ENCODE measurements at places on chromosomes 1 and 21. TPM values are rescaled to one million over a fixed set of nuclear protein-coding genes. Genes with fewer than 3 reads are reported as not detected.

- DNase-seq: no peak
- H3K4me1 ChIP-seq: peaks cover 49% of the 10 kb centered on the region
- peaks cover 11% of the 10 kb centered on the region for H3K36me3 ChIP-seq
Observed at GRCh38 chr1:198906739-198907422, 268.0 kb downstream of the PTPRC start.

The TNFRSF8 gene
- 0.53 TPM for total RNA-seq

DNA sequence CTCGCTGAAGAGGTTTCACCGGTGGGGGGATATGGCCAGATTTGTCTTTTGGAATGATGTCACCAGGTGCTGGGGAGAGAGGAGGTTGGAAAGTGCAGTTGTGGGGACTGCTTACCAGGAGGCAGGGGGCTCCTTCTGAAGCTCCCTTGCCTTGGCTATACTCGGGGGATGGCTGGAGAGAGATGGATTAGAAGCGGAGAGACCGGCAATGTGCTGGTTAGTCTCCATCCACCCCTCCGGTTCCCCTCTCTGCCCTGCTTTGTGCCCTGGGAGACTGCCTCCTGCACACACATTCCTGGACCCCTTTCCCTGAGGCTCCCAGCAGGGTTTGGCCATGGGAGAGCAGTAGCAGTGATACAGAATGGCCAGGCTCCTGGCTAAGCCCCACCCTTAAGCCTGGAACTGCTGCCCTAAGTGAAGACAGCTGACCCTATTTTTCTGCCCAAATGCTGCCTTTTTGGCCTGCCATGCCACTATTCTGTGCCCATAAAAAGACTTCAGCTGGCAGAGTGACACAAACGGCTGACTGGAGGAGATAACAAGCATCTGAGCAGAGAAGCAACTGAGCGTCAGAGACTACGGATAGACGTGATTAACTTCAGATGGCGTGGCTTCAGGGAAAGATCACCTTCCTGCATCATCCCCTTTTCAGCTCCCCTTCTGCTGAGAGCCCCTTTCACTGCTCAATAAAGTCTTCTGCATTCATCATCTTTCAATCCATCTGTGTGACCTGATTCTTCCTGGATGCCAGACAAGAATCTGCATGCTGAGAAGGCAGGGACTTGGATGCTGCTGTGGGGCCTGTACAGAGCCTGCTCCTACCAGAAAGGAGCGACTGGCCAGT, 14.5 kb upstream of the VPS13D start:
- no peak overlapping the region for H3K27ac ChIP-seq
- DNase-seq: no peak
- peaks cover 26% of the 10 kb centered on the region for H3K27me3 ChIP-seq
- no peak overlapping the region for H3K4me3 ChIP-seq
- no peaks in the 10 kb centered on the region for H3K4me1 ChIP-seq
- no peaks in the 10 kb centered on the region for H3K36me3 ChIP-seq

The OR14K1 gene
- not detected for total RNA-seq

DNA sequence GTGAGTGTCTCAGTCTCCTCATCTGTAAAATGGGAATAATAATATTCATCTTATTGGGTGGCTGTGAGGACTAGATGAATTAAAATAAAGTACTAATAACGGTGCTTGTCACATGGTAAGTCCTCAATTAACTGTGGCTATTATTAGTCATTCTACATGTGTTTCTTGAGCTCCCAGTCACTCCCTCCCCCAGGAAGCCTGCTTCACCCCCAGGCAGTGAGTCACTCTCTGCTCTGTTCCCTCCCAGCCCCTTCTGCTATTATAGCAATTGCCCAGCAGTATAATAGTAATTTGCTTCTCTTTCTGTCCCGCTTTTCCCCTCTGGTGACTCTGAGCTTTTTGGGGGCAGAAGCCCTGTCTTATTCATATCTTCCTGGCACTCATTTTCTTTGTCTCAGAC, 102.0 kb downstream of the BEND5 start:
- no peak for DNase-seq
- no peaks in the 10 kb centered on the region for H3K36me3 ChIP-seq
- no peaks in the 10 kb centered on the region for H3K4me1 ChIP-seq
- peaks cover 48% of the 10 kb centered on the region for H3K27me3 ChIP-seq

DNA sequence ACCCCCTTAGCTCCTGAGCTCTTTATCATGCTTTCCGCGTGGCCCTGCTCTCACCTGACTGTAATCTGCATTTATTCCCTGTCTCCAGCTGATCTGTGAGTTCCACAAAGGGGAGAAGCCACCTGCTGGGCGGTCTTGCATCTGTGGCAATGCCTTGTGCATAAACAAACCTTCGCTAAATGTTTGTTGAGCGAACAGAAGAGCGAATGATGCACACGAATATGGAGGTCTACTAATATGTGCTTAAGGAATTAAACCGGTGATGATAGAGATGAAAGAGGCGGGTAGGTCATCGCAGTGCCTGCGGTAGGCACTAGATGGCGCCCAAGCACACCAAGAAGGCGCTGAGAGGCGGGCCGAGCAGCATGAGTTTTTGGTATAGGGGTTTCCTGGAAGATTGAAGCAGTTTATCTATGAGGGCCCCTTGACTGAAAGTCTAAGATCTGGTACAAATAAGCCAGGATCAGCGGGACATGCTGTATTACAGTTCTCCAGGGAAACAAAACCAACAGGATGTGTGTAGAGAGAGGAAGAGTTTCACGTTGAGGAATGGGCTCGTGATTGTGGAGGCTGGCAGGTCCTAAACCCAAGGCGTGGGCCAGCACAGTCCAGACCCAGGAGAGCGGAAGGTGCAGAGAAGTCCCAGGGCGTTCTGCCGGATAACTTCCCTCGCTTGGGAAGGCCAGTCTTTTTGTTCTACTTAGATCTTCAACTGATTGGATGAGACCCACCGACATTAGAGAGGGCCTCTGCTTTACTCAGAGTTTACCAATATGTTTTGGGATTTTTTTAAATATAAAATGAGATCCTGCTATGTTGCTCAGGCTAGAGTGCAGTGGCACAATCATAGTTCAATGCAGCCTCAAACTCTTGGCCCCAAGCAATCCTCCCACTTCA, 34.7 kb downstream of the TOMM20 start:
- H3K27ac ChIP-seq: no peak overlapping the region
- DNase-seq: peak; percentile 90
- H3K4me3 ChIP-seq: peak overlapping the region; percentile 60

The GPX7 gene
- 62.6 TPM for total RNA-seq

DNA sequence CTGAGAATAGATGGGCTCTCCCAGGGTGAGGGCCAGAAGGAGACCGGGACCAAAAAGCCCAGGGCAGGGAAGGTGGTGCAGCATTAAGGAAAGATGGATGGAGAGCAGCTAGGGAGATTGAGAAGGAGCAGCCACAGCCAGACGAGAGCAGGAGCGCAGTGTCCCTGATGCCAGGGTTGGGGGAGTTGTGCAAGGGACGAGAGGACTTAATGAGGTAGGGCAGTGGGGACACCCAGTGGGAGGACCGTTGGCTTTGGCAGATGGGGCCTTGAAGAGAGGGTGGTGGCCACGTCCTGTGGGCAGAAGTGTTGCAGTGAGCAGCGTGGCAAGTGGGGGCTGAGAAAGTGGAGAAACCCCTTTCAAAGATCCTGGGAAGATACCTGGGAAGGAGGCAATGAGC, 38.0 kb upstream of the KDM4A start:
- peaks cover 2% of the 10 kb centered on the region for H3K4me1 ChIP-seq
- no peaks in the 10 kb centered on the region for H3K27me3 ChIP-seq
- DNase-seq: no peak
- peaks cover 42% of the 10 kb centered on the region for H3K36me3 ChIP-seq

GRCh38 chr1:207902566-207902965, 8.4 kb downstream of the CD34 start:
- DNase-seq: no peak
- no peak overlapping the region for H3K4me3 ChIP-seq
- H3K4me1 ChIP-seq: peaks cover 3% of the 10 kb centered on the region

DNA sequence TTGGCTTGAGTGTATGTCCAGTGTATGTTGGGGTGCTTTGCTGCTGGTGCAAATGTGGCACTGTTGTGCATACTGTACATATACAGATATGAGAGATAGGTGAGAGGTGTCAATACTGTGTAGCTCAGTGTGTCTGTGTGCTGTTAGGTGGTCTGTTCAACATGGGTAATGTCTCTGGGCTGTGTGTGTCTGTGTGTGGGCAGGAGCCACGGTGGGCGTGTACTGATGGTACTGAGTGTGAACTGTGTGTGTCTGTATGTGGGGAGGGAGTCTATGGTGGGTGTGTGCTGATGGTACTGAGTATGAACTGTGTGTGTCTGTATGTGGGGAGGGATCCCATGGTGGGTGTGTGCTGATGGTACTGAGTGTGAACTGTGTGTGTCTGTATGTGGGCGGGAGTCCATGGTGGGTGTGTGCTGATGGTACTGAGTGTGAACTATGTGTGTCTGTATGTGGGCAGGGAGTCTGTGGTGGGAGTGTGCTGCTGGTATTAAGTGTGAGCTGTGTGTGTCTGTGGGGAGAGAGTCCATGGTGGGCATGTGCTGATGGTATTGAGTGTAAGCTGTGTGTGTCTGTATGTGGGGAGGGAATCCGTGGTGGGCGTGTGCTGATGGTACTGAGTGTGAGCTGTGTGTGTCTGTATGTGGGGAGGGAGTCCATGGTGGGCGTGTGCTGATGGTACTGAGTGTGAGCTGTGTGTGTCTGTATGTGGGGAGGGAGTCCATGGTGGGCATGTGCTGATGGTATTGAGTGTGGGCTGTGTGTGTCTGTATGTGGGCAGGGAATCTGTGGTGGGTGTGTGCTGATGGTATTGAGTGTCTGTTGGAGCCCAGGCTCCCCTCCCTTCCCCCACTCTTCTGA, 32.2 kb upstream of the FOXO6 start:
- no peaks in the 10 kb centered on the region for H3K36me3 ChIP-seq
- no peak for DNase-seq
- H3K27me3 ChIP-seq: no peaks in the 10 kb centered on the region
- peaks cover 2% of the 10 kb centered on the region for H3K4me1 ChIP-seq
- H3K4me3 ChIP-seq: no peak overlapping the region

GRCh38 chr1:57040811-57041210, 75.0 kb upstream of the C8B start:
- no peak overlapping the region for H3K4me3 ChIP-seq
- H3K4me1 ChIP-seq: peaks cover 3% of the 10 kb centered on the region
- H3K27ac ChIP-seq: no peak overlapping the region
- H3K27me3 ChIP-seq: peaks cover 21% of the 10 kb centered on the region
- no peaks in the 10 kb centered on the region for H3K36me3 ChIP-seq

DNA sequence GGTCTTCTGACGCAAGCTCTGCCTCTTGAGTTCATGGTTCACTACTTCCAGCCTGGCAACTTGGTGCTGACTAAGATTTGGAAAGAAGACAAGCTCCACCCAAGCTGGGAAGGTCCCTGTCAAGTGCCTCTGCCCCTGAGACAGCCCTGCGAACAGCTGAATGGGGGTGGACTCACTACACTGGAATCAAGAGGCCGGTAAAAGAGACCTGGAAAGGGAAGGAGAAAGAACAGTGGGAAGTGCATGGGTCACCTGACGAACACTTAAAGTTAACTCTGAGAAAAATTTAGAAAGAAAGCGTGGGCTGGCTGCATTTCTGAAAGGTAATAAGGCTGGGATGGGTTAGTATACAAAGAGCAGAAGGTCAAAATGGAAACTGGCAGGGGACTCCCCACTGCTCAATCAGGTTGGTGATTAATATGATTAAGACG, 26.1 kb upstream of the ZNF496 start:
- no peaks in the 10 kb centered on the region for H3K27me3 ChIP-seq
- no peak overlapping the region for H3K4me3 ChIP-seq
- H3K36me3 ChIP-seq: no peaks in the 10 kb centered on the region
- no peak for DNase-seq

DNA sequence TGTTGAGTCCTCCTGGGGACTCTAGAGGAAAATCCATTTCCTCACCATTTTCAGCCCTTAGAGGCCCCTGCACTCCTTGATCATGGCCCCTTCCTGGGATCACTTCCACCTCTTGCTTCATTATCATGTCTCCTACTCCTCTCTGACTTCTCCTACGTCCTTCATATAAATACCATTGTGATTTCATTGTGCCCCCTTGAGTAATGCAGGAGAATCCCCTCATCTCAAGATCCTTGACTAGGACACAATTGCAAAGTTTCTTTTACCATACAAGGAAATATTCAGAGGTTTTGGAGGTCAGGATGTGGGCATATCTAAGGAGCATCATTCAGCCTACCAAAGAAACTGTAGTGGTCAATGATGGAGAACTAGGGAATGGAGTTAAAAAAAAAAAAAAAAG, 8.8 kb upstream of the GBP6 start:
- no peak overlapping the region for H3K4me3 ChIP-seq
- no peak overlapping the region for H3K27ac ChIP-seq
- H3K4me1 ChIP-seq: peaks cover 5% of the 10 kb centered on the region
- H3K27me3 ChIP-seq: peaks cover 13% of the 10 kb centered on the region

DNA sequence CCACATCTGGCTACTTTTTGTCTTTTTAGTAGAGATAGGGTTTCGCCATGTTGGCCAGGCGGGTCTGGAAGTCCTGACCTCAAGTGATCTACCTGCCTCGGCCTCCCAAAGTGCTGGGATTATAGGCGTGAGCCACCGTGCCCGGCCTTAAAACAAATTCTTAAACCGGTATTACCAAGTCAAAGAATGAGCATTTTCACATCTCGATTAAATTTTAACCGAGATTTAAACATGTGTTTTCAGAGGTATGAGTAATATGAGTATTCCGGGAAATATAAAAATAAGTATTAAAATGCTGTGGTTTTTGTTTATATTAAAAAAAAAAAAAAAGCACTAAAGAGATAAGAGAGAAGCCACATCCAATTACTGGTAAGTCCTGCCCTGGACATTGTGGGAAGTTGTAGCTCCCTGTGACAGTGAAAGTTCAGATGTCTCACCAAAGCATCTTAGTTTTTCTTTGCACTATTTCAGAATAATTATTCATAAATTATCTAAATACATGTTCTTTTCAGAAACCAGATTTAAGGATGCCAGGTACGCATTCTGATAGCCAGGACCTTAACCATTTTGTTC, 24.9 kb downstream of the ZNF281 start:
- no peak overlapping the region for H3K4me3 ChIP-seq
- H3K4me1 ChIP-seq: peaks cover 12% of the 10 kb centered on the region
- no peaks in the 10 kb centered on the region for H3K27me3 ChIP-seq
- H3K36me3 ChIP-seq: no peaks in the 10 kb centered on the region

DNA sequence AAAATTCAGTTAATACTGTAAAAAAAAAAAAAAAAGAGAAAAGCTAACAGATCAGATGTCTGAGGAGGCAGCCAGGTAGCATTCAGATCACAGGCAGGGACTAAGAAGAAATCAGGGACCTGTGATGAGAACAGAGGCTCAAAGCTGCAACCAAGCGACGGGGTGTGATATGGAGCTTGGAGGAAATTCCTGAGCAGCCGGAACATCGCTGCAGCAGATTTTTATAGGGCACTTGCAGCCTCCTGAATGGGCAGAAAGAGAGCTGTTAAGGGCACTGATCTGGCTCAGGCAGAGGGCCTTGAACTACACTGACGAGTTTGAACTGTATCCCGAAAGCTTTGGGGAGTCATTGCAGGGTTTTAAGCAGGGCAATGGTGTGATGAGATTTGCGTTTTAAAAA, 315.4 kb downstream of the ADGRL2 start:
- no peaks in the 10 kb centered on the region for H3K36me3 ChIP-seq
- H3K4me3 ChIP-seq: no peak overlapping the region
- peaks cover 5% of the 10 kb centered on the region for H3K4me1 ChIP-seq

GRCh38 chr1:92291372-92291999, 7.3 kb downstream of the GLMN start:
- H3K4me1 ChIP-seq: peaks cover 4% of the 10 kb centered on the region
- no peak for DNase-seq
- H3K27ac ChIP-seq: peak overlapping the region; percentile 30
- no peaks in the 10 kb centered on the region for H3K27me3 ChIP-seq

GRCh38 chr1:165376041-165376810, 19.7 kb upstream of the LMX1A start:
- peaks cover 22% of the 10 kb centered on the region for H3K27me3 ChIP-seq
- peak overlapping the region; percentile 73 for H3K4me3 ChIP-seq
- DNase-seq: no peak
- peak overlapping the region; percentile 89 for H3K27ac ChIP-seq
- H3K36me3 ChIP-seq: no peaks in the 10 kb centered on the region
